Naive thymus-derived CD4-positive, alpha-beta T cell (primary cell): ENCODE measurements at places on chromosomes 1 and 21.

DNA sequence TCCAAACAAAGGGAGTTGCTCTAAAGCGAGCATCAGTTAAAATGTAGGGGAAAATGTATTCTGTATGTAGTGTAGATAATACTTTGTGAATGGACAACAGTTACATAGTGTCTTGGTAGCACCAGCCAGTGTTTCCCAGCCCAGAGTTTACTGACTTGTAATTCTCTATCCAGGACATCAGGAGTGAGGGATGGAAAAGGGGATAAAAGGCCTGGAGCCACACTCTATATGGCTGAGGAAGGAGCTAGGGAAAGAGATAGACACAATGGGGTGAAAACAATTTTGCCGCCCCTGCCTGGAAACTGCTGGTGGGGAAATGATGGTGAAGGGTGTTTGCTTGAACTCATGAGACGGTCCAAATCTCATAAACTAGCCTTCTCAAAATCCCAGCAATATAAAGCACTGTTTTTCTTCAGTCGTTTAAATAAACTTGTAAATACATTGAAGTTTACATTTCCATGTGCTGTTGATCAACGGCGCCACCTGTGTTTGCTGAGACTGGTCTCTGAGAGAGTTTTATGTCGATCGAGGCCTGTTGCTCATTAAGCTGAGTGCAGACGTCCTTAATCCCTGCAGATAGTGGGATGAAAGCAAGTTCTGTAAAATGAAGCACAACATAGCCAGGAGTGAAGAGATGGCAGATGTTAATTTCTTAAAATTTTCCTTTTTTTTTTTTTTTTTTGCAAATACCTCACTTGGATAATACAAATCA lies 27.9 kb upstream of the AGO1 start:
- DNase-seq, result no peak

DNA sequence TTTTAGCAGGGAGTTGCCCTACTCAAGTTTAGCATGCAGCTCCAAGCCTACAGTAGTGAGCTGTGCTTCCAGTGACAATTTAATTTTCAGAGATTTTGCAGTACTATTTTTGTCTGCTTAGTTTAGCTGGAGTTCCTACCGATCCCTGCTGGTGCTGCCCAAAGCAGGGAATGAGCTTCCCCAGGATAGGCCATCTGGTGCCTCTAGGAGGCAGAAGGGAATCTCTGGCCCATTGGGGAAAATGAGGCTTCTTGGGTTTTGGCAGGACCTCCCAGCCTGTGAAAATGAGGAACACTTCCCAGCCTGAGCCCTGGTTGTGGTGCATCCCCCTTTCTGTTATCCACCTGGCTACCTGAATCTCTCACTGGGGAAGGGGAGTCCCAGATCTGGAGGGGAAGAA lies 149.2 kb downstream of the RASAL2 start:
- DNase-seq, result no peak

DNA sequence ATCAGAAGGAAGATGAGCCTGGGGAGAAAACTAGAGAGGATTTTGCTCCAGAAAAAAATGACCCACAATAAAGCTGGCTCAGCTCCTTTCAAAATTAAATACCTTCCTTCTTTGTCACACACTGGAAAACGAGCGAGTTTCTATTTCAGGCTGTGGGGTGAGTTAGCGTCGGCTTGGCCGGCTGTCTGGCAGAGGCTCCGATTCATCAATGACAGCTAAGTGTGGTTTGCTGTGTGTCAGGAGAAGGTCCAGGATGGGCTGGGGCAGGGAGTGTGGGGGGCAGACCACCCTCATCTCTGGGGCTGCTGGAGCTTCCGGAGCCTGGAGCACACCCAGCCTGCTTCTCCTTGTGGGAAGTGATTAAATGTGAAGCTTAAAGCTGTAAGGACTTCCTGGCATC lies 120.2 kb downstream of the ETS2 start:
- DNase-seq, result no peak

DNA sequence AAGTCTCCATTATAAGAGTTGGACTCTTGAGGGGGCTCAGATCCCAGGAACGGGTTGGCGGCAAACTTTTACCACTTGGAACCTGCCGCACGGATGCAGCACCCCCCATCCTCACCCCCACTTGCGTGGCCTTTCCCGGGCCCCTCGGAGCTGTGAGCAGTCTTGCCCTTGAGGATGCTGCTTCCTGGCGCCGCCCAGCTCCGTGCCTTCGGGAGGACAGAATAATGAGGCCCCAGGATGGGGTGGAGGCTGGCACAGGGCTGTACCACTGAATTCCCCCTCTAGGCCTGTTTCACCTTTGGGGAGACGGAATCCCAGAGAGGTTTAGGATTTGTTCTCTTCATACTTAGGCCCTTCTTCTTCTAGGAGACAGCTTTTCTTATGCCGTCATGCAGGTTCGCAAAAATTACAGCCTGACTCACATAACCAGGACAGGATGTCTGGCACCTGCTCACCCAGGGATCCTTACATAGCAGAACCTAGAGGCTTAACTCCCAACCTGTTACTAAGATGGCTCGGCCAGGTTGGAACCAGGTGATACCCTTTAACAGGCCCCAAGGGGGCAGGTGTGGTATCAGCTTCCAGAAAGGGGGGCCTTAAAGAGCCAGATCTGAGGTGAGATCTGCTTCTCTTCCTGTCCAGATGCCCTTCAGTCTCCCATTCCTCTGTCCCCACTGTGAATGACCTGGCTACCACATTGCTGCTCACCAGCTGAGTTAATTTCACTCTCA lies 1.5 kb downstream of the TRNP1 start:
- no peak for DNase-seq

GRCh38 chr1:224368409-224368808 lies 11.7 kb downstream of the CNIH4 start:
- no peak for DNase-seq

GRCh38 chr1:230054092-230054749 lies 12.8 kb upstream of the GALNT2 start:
- DNase-seq, result no peak
